Fibroblast of skin of left quadriceps (primary cell): ENCODE measurements at places on chromosomes 2 and 18.
A peak's percentile ranks its signal among the peaks of the same experiment; 100 is the strongest.

GRCh38 chr2:230972046-230972445 lies 23.9 kb upstream of the SPATA3 start:
- no peak for DNase-seq

DNA sequence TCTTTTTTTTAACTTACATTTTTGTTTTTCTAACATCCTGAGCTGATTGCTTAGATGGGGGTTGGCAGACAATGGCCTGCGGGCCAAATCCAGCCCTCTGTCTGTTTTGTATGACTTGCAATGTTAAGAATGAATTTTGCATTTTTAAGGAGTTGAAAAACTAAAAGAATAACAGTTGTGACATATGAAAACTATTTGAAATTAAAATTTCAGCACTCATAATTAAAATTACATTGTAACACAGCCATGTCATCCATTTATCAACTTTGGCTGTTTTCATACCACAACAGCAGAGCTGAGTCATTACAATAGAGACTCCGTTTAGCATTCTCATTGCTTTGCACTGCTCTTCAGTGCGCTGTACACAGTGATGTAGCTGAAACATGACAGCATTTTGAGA lies 94.1 kb upstream of the MC4R start:
- DNase-seq: peak; percentile 61

DNA sequence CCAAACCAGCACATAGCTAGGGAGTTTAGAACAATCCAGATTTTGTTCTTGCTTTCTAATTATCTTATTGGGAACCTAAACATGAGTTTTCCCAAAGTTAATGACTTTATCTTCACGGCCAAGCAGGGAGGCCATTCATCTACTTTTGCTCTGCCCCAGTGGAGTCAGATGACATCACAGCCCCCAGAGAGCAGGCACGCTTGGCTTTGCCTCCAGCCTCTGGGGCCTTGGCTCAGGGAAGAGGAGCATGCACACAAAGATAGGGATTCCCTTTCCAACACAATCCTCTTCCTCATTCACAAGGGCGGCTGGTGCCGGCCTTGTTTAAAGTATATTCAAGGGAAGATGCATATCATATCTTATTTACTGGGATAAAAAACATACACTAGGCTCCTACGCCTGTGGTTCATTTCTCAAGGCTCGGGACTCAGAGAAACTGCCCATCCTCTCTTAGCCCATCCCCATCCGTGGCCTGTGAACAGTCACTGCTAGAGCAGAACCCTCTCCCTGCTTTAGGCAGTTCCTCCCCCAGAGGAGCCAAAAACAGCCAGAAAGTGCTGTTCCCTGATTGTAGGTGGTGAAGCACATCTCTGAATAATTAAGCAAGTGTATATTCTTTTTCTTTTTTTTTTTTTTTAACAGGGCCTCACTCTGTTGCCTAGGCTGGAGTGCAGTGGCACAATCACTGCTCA lies 21.2 kb downstream of the TGFA start:
- no peak for DNase-seq

DNA sequence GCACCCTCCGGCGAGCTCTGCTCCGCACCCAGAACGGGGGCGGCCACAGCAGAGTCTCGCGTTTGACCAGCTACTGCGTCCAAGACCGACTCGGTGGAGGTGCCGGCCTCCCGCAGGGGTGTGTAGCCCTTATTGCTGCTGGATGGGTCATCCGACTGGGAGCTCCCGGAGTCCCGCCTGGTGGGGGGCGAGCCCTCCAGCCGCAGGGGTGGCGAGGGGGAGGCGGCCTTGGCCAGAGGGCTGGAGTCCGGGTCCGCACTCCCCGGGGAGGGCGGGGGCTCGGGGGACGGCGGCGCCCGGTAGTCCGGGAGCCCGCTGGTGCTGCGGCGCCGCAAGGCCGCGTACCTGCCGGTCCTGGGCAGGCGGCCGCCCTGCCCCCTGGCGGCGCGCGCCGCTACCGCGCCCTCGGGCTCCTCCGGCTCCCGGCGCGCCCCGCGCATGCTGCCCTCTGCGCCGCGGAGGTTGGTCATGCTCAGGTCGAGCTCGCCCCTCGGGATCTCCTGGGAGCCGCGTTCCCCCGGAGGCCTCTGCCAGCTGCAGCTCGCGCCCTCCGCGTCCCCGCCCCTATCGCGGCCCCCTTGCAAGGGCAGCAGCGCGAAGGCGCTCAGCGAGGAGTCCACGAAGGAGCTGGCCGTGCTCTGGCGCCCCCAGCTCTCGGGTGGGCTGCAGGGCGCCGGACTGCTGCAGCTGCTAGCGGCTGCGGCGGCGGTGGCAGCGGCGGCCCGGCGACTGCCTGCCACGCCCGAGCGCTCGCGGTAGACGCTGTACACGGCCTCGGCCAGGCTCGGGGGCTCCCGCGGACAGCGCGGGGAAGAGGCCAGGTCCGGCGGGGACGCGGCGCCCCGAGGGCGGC lies 4.8 kb downstream of the TMEM200C start:
- DNase-seq: no peak

DNA sequence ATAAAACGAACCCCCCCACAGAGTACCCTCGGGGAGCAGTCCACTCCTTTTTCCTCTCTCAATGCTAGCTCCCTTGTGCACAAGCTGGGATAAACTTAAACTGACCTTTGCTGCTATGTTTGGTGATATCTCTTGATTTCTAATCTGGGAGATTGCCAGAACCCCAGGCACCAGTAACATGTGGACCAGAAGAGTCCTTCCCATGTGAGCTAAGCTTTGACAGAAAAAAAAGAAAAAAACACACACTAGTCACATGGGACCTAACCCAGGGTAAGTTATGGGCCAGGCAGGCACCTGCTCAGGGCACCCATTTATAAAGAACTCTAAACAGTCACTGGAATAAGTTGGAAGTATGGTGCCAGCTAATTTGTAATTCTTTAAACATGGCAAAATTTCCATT lies 242.6 kb downstream of the EN1 start:
- no peak for DNase-seq

- no peak for DNase-seq
Measured at GRCh38 chr2:69007603-69008002, 5.4 kb upstream of the ANTXR1 start.

- no peak for DNase-seq
Measured at GRCh38 chr2:72931280-72931910, 14.1 kb downstream of the EMX1 start.

DNA sequence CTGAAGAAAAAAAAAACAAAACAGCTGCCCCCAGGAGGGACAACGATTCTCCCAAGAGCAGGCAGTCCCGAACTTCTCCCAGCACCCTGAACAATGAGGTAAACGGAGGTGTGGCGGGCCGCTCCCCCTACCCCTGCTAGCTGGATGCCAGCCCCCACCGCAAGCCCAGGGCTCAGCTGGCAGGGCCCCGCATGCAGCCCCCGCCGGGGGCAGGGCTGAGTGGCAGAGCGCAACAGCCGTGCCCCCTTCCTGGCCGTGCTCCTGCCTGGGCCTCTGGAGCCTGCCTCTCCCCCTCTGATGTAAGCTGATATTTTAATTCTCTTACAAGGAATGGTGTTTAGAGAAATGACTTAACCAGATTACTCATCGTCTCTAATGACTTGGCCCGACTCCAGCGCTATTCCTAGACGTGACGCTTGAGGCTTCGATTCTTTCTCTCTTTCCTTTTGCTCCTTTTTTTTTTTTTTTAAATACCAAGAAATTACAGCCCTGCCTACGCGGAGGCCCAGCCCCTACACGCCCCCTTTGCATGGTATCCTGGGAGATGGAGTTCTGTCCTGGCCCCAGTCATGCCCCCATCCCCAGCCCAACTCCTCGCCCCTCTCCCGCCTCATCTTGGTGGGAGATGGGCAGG lies 4.6 kb upstream of the ARID5A start:
- DNase-seq: peak; percentile 100

- DNase-seq: no peak
Measured at GRCh38 chr18:37332628-37333420, 232.8 kb downstream of the CELF4 start.

- no peak for DNase-seq
Measured at GRCh38 chr2:67733517-67733916, 329.3 kb downstream of the C1D start.

DNA sequence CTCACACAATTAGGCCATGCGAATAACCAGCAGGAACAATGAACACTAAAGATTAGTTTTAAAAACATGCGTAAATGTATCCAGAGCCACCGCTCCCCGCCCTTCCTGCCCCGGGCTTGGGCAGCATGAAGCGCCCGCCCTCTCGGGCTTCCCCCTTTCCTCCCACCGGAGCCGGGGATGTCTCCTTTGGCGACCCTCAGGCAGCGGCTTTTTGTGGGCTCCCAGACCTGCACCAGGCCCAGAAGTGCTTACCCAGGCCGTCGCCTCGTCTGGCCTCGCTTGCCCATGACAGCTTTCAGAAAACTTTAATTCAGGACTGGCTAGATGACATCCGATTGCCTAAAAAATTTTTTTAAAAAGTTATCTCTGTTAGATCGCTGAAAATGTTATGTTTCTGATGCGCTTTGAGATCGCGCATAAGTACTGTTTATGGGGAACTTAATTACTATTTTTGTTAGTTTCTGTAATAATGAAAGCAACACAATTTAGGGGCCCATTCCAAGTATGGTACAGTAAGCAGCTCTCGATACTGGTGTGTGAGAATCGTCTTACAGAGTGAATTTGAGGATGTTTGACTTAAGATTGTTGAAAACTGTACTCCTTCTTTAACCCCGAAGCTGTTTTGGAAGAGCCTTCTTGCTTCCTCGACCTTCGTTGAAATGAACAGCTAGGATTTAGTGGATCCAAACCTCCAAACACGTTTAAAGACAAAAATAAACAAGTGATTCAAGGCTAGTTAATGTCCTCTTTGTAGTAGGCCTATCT lies 1.1 kb downstream of the MAP3K20 start:
- DNase-seq: no peak

DNA sequence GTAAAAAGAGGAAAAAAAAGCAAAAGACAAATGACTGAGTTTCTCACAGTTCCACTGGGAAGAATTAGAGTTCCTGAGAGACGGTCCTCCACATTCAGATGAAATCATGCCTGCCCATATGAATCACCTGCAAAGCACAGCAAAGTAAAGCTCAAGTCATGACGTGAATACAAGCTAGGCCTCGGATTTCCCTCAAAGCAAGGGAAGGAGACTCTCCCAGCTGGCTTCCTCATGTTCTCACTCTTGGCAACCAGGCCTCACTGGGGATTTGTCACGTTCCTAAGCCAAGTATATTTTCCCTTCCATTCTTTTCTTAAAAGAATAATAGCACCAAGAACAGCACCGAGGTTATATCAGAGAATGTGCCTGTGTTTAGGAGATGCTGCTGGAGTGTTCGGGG lies 47.0 kb downstream of the CYP27C1 start:
- peak; percentile 90 for DNase-seq

DNA sequence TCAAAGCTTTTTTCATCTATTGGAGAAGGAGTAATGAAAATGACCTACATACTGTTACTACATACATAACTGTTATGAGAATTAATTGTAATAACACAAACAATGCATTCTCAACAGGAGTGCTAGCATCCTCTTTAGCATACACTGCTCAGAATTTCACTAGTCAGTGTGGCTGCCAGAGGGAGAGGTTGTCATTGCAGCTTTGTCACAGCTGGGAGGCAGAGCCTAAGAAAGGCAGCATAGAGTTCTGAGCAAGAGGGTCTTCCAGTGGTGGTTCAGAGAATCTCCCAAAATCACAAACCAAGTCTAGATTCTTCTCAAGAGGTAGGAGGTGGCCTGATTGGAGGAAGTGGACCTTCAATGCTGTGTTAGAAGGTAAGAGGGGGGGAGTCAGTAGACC lies 286.7 kb upstream of the CYRIA start:
- no peak for DNase-seq

DNA sequence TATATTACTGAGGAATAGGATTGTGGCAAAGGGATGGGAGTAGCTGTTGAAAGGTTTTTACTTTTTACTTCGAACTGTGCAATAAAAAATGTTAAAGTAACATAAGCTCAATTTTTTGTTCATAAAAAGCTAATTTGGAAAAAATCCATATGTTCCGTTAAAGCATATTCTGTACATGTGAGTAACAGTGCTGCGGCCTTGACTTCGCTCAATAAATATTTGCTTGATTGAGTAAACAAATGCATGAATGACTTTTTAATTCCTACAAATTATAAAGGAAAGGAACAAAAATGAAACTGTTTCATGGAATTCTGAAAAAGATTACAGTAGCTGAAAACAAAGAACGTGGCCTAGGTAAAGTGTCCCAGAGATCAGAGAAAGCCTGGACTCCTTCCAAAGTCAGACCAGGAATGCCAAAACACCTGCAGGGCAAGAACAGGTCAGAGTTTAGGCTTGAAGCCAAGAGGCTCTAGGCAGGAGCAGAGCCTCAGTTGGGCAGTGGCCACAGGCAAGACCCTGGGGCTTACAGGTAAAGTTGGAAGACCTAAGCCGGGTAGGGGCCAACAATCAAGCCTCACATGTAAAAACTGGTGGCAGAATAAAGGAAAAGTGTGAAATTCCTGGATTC lies 44.3 kb upstream of the FIGN start:
- no peak for DNase-seq

- DNase-seq: no peak
Measured at GRCh38 chr2:12064153-12064552, 317.7 kb downstream of the LPIN1 start.

GRCh38 chr2:177625744-177626650 lies 233.4 kb downstream of the AGPS start:
- DNase-seq: no peak

DNA sequence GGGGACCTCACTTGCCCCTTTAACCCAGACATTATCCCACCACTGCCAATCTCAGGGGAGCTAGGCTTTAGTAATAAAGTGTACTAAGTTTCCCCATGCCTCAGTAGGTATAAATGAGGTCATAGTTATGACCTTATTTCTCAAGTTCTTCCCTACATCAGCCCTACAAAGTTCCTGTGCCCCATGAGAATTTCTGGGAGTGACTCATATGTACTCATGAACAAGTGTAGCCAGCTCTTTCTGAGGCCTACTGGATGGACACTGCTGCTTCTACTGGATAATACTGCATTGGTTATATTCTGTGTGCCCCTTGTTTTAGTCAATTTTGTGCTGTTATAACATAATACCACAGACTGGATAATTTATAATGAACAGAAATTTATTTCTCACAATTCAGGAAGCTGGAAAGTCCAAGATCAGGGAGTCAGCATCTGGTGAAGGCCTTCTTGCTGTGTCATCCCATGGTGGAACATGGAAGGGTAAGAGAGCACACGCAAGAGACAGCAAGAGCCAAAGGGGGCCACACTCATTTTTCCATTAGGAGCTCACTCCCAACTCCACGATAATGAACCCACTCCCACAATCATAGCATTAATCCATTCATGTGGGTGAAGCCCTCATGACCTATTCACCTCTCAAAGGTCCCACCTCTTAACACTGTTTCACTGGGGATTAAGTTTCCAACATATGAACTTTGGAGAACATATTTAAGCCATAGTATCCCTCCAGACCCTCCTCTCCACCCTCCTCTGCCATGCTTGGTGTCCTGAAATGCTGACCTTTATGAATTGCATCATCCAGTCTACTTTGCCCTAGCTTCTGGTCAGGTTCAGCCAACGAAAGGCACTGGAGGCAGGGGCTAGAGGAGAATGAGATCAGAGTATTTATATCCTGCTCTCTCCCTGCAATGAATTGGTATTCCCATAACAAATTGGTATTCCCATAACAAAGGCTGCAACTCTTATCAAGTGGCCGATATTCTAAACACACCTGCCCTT lies 25.4 kb upstream of the ST3GAL5 start:
- DNase-seq: no peak
